ENCODE measurements at places on chromosomes 5 and 9.

DNA sequence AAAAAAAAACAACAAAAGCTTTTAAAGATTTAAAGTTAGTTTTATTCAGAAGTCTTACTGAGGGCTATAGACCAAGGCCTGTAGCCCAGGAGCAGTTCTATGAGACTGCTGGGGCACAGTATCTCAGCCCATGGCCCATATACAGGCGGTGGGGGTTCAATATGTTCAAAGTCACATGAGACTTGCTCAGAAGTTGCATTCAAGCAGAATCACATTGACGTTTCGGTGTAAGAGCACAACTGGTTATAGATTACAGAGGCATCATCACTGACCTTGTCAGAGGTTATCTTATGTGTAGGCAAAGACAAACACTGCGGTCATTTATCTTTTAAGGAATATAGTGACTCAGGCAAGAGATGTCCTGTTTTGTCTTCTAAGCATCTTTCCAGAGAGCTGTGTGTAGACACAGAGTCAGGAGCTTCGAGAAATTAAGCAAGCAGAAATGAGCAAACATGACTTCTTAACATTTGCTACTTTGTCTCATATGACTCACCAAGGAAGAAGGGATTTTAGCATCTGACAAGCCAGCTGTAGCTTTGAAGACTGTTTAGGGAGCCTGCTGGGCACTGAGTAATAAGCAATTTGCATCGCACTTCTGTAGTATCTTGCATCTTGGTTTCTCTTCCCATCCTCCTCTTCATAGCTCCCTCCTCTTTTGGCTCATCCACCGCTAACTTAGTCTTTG, 12.9 kb upstream of the F2RL1 start:
- no peak for DNase-seq

- DNase-seq, result no peak
These were observed 30.3 kb downstream of the ADAMTS6 start for GRCh38 chr5:65451436-65451835.

- DNase-seq, result no peak
These were observed 12.6 kb upstream of the DPYSL3 start for GRCh38 chr5:147522435-147522834.

DNA sequence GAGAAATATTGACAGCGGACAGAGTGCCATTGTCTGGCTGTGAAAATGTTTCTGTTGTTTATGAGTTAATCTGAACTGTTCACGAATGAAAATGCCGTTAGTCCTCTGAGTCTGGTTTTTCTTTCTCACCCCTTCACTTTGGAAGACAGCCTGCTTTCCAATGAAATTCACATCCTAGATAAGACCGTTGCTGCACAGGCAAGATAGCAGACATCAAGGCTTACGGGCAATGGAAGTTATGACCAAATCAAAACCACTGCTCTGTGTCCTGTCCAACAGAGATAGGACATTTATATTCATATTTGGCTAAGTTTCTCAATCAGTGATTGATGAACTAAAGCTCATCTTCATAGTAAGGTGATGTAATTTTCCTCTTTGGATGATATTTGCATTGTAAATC, 180.0 kb upstream of the DMAC1 start:
- no peak for DNase-seq

DNA sequence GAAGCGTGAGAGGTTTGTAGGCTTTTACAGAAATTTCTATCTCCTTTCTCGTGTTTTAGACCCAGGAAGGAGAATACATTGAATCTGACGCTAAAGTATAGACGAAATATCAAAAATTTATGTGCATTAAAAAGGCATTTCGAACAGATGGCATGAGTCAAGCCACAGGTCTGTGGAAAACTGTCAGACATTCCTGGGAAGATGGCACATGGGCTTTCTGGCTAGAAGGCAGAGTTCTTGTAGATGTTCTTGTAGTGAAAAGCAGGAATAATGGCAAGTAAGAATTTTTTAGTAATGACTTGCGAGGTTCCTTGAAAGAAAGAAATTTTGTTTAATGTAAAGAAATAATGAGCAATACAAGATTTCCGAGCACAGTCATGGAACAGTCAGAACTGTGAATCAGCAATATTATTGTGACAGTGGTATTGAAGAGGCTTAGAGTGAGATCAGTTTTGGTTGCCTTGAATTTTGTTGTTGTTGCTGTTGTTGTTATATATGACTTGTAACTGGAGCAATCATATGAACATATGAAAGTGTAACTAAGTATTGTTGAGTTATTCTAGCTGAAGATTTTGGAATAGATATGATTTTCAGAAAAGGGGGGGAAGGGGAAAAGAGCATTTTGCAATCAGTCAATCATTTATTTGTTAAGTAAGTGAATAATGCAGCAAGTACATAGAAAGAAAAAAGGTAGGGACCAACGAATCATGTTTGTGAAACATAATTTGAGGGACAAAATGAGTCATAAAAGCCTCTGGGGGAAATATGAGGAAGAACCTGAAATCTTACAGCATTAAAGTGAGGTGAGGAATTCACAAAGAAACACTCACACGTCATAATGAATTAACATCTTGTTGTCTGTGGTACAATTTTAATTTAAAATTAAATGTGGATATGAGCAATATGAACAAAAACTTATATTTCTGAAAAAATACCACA, 339.0 kb upstream of the CTNND2 start:
- DNase-seq, result no peak

GRCh38 chr9:4009006-4009511, 290.8 kb downstream of the GLIS3 start:
- DNase-seq, result no peak

GRCh38 chr9:131817627-131818026, 77.8 kb upstream of the RAPGEF1 start:
- DNase-seq, result no peak

DNA sequence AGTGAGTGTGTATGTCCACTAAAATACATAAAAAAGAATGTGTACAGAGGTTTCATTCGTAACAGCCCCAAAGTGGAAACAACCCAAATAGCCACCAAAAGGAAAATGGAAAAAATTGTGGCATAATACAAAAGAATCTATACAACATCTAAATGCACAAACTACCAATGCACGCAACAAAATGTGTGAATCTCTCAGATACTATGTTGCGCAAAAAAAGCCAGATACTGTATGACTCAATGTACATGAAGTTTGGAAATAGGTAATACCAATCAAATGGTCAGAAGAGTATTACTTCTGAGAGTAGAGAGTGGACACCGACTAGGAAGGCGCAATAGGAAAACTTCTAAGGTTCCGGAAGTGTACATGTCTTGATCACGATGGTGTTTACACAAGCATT, 2.4 kb downstream of the XPA start:
- no peak for DNase-seq

DNA sequence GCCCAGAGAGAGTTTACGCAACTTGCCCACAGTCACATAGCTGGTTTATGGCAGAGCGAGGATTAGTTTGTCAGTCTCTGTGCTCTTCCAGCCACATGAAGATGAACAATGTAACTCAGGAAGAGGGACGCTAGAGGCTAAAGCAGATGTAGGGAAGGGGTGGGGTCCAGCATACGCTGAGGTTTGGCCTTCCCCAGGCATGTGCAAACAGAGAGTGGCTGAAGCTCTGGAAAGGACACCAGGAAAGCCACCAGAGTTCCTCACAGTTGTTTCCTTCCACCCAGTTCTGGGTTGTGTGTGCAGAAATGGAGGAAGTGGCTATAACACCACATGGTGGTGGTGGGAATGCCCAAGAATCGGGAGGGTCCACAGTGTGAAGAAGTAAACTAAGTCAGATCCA, 60.0 kb downstream of the SNX18 start:
- no peak for DNase-seq

DNA sequence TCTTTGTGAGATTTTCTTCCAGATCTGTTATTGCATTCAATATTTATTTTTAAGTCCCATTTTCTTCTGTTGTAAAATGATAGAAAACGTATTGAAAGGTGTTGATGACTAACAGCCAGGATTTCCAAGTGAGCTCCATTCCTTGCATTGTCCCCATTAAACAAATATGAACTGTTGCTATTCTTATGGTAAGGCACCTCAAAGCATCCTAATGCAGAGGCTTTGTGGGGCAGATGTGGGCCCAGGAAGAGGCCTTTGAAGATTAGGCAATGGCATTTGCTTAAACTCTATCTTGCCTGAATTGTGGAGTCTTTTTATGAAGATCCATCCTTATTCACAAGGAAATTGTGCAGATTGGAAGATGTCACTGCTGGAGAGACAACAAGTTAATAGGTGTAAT, 38.9 kb downstream of the NTRK2 start:
- no peak for DNase-seq

All from suprapubic skin (tissue), 4 donors.